Esophagus muscularis mucosa (tissue), 4 donors: ENCODE measurements at places on chromosomes 1 and 21. TPM values are rescaled to one million over a fixed set of nuclear protein-coding genes. Genes with fewer than 3 reads are reported as not detected.

DNA sequence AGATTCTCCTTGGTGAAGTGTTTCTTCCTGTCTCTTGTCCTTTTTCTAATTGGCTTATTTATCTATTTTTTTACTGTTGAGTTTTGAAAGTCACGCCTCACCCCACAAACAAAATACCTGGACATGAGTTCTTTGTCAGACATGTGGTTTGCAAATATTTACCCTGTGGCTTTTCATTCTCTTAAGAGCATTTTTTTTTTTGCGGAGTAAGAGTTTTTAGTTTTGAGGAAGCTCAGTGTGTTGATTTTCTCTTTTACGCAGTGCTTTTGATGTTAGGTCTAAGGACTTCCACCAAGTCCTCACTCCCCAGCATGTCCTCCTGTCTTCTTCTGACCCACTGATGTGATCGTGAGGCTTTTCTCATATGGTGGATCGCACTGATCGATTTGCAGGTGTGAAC lies 7.6 kb downstream of the DFFB start:
- no peak for DNase-seq

The C21orf58 gene
- 0.50 TPM for total RNA-seq

GRCh38 chr1:185427264-185427663 lies 110.2 kb upstream of the IVNS1ABP start:
- DNase-seq, result no peak

- no peak for DNase-seq
Observed at GRCh38 chr1:108016451-108016920, 51.5 kb upstream of the VAV3 start.

- no peak for DNase-seq
Observed at GRCh38 chr1:95093296-95093695, 20.5 kb upstream of the ALG14 start.

- DNase-seq, result no peak
Observed at GRCh38 chr1:218754477-218754876, 409.3 kb downstream of the TGFB2 start.

DNA sequence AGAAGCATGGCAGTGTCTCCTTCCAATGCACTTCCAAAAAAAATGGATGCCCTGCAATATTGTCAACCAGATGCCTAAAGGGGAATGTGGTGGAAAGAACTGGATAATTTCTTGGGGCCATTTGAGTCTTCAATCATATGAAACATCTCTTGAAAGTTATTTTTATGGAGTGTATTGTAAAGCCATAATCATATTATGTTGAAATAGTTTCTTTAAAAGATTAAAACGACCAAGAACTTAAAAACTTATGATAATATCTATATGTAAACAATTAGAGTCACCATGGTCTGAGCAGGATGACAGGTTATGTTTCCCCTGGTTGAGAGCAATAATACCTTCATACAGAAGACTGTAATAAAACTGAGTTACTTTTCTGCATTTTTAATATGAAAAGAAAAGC lies 457.2 kb downstream of the PCP4 start:
- no peak for DNase-seq

DNA sequence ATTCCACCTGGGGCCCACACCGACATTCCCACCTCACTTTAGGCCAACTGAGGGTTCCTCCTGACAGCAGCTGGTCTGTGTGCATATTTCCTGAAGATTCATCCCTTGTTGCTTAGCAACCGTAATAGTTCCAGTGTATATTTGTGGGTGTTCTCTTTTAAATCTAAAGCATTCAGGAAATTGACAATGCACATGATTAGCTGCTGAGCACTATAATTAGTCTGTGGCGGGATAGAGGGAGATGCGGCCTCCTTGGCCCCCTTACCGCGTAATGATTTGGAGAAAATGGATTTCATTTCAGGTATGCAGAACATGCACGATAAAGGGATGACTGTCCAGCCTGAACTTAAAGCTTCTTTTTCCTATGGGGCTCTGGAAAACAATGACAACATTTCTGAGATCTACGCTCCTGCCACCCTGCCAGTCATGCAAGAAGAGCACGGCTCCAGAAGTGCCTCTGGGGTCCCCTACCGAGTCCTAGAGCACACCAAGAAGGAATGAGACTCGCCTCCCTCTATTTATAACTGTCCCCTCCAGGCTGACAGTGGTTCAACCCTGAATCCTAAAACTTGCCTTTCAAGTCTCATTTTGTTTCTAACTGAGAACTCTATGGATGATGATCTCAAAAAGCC lies 33.8 kb upstream of the RCAN3 start:
- no peak for DNase-seq

DNA sequence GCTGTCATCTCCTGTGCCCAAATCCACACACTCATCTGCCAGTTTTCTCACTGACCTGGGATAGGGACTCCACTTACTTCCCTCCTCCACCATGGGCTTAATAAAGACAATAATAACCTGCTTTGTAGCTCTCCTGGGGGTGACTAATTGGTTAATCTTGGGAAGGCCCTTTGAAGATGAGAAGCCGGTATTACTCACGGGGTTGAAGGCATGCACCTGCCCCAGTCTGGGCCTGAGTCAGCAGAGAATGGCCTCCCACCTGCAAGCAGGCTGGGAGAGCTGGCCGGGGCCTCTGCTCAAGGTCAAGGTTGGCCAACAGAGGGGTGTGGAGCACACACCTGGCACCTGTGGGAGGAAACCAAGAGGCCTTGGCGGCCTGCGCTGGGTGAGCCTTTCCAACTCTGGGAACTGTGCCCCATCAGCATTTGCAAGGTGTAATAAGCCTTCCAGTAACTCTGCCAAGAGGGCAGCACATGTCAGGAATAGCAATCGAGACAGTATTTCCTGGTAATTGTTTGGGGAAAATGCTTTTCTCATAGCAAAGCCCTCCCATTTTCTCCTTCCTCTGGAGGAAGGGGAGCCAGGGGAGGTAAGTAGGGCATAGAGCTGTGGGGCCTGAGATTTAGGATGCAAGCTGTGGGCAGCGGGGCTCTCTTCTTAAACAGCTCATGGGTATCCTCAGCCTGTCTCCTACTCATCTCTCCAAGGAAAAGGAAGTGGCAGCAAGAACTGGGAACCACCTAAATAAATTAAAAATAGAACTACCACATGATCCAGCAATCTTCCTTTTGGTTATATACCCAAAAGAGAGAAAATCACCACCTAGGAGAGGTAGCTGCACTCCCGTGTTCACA lies 49.0 kb downstream of the TOMM20 start:
- DNase-seq, result no peak

The BSND gene
- total RNA-seq, result not detected

The NPHS2 gene
- not detected for total RNA-seq

GRCh38 chr1:173475564-173476196 lies 1.5 kb upstream of the PRDX6 start:
- no peak for DNase-seq

GRCh38 chr1:157806431-157807149 lies 13.3 kb downstream of the FCRL1 start:
- DNase-seq, result no peak

GRCh38 chr1:66160719-66161118 lies 368.0 kb downstream of the PDE4B start:
- DNase-seq, result no peak

GRCh38 chr1:84347932-84348555 lies 46.5 kb downstream of the SAMD13 start:
- no peak for DNase-seq

DNA sequence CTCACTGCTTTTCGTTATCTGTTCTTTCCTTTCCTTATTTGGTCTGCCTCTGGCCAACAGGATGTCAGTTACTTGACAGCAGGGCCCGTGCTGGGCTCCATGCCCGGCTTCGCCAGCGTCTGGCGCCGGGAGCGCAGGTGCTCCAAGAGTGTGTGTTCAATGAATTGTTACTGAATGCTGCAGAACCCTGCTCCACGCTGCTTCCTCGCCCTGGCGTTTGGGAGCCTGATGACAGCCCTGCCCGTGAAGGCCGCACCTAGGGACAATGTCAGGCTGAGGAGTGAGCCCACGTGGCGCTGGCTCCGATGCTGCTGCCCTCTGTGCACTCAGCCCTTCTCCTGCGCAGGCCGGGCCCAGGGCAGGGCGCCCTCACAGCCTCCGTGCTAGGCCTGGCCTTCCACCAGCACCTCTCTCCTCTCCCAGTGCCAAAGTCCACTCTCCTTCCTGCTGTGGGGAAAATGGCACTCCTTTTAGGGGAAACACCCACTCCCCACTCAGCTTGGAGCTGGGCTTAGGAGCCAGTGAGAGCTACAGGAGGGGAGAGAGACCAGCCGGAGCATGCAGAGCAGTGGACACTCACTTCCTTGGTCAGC lies 51.4 kb downstream of the ACBD3 start:
- peak; percentile 90 for DNase-seq

The TMIGD3 gene
- total RNA-seq, result 2.5 TPM

DNA sequence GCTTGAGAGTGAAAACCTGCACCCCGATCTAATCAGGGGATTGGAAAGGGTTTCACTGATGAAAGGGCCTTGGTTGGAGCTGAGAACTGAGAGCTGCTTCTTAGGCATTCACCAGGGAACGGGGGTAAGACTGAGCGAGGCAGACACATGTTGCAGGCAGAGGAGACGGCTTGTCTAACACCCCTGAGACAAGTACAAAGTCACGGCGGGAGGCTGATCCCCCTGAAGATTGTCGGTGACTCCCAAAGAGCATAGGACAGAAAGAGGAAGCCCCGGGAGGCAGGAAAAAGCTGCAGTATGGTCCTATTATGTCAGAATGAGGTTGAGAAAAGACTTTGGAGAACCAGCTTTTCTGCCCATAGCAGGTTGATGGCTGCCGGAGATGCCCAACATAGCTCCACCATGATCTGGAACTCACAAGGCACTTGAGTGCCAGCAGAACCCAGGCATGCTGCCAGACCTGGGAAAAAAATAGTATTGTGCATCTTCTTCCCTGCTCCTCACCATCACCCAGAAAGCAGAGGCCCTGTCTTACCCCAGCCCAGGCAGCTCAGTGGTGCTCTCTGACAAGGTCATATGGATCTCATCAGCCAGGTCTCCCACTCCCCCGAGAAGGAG lies 463.9 kb upstream of the PROX1 start:
- no peak for DNase-seq

The ANKRD65 gene
- total RNA-seq, result 10.4 TPM

GRCh38 chr1:46484783-46485490 lies 4.7 kb upstream of the DMBX1 start:
- no peak for DNase-seq

The EPHA8 gene
- not detected for total RNA-seq

GRCh38 chr1:221648201-221648600 lies 93.7 kb downstream of the DUSP10 start:
- no peak for DNase-seq

DNA sequence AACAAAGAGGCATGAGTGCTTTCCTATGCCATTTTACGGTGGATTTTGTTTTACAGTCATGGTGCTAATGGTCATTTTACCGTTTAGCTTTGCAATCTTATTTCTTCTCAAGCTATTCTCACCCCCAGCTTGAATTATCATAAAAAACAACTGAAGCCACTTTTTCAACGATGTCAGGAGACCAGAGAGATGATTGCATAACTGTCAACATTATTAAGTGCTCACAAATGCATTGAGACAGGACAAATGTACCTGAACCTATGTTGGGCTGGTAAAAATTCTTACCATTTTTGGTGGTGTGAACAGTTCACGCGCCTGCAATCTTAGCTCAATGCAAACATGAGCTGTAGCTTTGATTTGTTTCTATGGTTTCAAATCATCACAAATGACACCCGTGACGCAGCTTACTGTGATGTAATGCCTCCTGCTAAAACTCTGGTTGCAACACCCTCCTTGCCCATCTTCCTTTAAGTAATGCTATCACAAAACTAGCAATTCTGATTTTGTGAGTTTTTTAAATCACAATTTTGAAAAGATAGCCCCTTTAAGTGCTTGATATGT lies 104.4 kb downstream of the UCHL5 start:
- no peak for DNase-seq

DNA sequence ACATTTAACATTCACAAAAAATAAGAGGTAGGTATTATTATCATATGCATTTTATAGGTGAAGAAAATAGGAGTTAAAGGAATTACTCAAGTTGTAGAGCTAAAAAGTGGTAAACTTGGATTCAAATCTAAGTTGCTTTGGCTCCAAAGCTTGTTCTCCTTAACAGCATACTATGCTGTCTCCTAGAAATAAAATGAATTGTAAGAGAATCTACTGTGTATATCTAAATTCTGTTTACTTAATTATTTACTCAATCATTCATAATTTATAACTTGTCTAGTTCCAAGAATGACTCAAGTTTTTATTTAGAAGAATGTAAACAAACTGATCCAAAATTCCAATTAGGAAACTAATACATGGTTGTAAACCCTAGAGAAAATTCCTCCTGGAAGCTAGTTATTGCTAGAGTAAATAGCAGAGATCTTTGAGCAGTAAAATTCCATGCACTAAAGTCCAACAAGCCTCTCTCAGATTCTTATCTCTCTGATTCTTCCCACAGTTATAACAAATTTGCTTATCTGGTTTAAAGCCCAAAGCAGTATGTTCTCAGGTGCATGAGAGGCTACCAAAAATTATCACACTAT lies 132.5 kb upstream of the DPT start:
- DNase-seq, result no peak

- no peak for DNase-seq
Observed at GRCh38 chr1:8154621-8155052, 128.5 kb upstream of the ERRFI1 start.

DNA sequence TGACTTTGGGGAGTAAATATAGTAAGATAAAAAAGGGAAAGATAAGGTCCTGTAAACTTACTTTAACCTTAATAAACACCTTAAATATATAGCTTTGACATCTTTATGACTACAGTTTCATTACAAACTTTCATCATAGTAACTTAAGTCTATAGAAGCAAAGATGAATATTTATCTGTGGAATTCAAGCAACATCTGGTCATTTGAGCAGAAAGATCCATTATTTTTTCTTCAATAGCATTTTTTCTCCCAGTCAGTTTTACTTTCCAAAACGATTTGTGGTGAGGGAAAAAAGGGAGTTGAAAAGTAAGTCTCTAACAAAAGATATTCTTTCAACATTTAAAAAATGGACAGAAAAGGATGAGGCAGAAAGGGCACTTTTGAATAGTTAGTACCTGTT lies 69.0 kb downstream of the HMCN1 start:
- DNase-seq, result no peak

DNA sequence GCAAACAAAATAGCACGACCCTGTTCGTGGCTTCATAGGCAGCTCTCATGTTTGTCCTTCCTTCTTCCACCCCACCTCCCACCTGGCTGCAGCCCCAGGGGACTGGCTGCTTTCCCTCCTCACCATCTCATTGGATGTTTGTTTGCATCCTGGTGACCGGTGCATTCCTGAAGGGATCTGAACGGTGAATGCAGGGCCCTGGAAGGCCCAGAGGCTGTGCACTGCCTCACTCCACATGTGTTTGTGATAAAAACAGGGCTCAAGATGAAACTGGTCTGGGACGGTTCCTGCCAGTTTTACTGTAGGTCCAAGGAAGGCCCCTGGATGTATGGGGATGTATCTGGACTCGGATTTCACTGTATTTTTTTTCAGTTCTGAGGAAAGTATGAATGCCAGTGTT lies 42.8 kb downstream of the CNN3 start:
- DNase-seq, result no peak

DNA sequence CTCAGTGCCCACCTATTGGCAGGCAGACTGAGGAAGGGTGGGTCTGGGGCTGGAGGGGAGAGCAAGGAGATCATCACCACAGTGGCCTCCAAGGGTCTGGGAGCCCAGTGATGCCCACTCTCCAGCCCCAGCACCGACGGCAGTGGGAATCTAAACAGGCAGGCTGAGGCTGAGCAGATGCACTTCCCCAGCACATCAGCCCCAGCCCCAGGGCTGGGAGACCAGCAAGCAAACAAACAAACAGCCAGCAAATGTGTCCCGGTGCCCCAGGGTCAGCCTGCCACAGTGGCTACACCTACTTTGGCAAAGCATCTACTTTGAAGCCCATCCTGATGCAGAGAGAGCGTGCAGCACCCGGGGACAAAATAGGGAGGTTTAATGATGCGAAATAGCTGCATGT lies 216.3 kb upstream of the ZC3H12A start:
- DNase-seq, result no peak

- DNase-seq, result peak; percentile 45
Observed at GRCh38 chr1:45002650-45003645, 8.2 kb downstream of the HECTD3 start.
